AG08395 (cell line): ENCODE measurements at places on chromosomes 5 and 9.

DNA sequence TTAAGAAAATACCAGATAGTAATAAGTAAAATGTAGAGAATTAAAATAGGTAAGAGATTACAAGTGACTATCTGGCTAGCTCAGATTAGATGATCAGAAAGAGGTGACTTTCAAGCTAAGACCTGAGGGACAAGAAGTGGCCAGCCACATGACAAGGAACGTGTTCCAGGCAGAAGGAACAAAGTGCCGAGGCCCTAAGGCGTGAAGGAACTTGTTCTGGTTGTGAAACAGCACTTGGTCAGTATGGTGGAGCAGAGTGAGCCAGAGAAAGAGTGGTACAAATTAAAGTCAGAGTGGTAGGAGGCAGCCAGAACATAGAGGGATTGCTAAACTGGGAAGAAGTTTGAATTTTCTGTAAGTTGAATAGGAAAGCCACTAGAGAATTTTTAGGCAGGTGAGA, 73.6 kb downstream of the ADRB2 start:
- DNase-seq = no peak

DNA sequence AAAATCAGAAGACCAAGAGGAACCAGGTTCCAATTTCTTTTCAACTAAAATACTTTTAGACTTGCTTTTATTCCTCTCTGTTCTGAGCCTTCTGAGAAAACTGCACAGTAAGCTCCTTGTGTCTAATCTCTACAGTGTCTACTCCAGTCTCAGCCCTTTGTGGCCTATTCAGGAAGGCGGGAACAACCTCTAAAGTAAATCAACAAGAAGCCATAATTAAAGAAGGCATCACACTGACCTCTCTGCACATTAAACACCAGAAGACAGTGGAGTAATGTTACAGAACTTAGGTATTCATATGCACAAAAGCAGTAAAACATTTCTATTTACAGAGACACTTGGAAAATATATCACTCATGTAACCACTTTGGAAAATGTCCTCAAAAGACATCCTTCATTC, 14.9 kb downstream of the XPA start:
- no peak for DNase-seq

DNA sequence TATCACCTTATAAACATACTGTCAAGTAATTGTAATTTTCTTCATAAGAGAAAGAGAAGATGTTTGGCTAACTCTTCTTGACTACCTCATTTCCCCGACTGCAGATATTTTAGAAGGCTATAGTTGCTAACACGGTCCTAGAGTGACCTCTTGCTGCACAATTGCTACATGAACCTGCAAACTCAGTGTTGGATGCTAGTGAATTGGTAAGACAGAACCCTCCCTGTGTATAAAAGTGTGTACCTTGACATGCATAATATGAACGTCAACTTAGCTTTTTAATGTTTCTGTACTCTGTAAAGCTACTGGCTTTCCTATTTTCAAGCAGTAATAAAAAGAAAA, 46.7 kb upstream of the CER1 start:
- DNase-seq = no peak

DNA sequence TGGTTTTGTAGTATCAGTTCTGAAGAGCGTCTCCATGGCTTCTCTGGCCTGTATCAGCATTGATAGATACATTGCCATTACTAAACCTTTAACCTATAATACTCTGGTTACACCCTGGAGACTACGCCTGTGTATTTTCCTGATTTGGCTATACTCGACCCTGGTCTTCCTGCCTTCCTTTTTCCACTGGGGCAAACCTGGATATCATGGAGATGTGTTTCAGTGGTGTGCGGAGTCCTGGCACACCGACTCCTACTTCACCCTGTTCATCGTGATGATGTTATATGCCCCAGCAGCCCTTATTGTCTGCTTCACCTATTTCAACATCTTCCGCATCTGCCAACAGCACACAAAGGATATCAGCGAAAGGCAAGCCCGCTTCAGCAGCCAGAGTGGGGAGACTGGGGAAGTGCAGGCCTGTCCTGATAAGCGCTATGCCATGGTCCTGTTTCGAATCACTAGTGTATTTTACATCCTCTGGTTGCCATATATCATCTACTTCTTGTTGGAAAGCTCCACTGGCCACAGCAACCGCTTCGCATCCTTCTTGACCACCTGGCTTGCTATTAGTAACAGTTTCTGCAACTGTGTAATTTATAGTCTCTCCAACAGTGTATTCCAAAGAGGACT, 1.5 kb downstream of the GPR21 start:
- DNase-seq = no peak

GRCh38 chr9:135342206-135343130, 137.1 kb upstream of the PPP1R26 start:
- no peak for DNase-seq

GRCh38 chr9:124011460-124012301, at the start of gene LHX2:
LHX2 (plus strand) TSS chr9:124011768; CDS start chr9:124012349, 581 bp downstream.
- DNase-seq = peak; percentile 74

GRCh38 chr9:99850736-99851499, 29.2 kb downstream of the NR4A3 start:
- no peak for DNase-seq

GRCh38 chr9:137971477-137972138, 94.0 kb downstream of the CACNA1B start:
- no peak for DNase-seq

DNA sequence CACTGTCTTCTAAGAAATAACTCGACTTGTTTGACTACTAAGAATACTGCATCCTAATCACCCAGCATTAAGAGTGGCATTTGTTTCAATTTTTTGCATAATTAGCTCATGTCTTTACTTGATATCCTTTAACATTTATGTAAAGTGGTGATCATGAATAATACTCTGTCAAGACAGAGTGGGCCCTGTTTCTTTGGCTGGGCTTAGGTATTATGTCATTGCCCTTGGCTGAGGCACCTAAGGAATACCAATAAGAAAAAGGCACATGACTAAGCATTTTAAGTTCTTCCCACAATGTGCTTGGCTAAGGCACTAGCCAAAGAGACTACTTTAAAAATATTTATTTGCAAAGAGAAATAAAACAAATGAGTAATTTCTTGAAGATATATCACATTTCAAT, 308.1 kb downstream of the CTNND2 start:
- no peak for DNase-seq

DNA sequence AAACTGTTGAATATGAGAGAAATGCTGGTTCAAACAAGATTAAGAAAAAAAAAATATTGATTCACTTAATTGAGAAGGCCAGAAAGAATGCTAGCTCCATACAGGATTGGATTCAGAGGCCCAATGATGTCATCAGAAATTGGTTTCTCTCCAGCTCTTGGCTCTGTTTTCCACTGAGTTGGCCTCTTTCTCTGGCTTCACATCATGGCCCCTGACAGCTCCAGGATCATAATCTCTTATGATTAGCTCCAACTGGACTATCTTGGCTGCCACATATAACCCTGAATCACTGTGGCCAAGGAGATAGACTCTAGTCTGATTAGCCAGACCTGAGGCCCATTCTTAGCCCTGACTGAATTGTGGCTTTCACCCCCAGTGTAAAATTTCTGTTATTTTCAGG, 244.7 kb upstream of the GRAMD2B start:
- DNase-seq = peak; percentile 44

DNA sequence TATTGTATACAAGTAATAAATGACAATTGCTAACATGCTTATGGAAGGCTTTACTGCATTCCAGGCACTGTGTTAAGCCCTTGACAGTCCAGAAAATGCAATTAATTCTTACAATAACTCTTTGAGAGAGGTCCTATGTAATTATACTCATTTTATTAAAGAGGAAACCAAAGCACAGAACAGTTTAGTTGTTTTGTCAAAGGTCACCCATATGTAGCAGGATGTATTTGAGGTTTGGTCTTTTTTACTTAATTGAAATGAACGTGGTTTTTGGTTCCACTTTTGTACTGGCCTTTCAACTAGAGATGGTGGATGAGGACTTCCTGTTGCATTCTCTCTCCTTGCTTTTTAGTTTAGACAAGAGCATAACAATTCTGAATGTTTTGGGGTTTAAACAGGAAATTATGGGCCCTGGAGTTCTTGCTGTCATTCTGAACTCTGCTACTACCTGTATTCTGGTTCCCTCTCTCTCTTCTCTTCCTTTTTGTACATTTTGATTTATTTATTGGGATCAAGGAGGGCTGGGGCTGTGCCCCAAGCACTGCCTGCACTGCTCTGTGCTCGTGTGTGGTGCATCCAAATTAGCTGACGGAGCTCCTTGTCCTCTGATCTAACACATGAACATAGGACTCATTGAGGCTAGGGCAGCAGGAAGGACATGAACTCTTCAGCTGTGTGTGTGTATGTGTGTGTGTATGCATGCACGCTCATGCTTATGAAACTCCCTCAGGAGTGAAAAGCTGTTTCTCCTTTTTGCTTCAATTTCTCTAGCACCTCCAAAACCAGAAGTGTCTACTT, 47.4 kb downstream of the SLC28A3 start:
- DNase-seq = no peak

DNA sequence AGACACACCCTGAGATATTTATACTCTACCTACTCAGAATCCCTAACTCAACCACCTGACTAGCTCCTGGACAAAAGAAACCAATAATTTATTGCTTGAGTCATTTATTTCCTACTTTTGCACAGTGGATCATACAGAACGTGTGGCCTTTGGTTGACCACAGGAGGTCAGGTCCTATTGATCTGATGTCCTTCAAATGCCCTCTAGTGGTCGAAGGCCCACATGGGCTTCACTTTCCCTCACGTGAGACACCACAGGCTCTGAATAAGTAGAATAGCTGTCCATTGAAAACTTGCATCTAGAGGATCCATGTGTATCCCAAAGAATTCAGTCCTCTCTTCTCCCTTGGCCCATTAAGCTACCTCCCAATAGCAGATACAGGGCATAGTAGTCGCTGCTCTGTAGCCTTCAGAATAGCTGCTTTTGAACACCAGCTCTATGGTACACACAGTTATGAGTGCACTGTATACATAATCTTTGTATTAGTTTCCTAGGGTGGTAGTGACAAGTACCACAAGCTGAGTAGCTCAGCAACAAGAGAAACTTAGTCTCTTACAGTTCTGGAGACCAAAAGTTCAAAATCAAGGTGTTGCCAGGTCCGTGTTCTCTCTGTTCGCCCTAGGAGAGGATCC, 177.6 kb upstream of the SMARCA2 start:
- DNase-seq = peak; percentile 45

DNA sequence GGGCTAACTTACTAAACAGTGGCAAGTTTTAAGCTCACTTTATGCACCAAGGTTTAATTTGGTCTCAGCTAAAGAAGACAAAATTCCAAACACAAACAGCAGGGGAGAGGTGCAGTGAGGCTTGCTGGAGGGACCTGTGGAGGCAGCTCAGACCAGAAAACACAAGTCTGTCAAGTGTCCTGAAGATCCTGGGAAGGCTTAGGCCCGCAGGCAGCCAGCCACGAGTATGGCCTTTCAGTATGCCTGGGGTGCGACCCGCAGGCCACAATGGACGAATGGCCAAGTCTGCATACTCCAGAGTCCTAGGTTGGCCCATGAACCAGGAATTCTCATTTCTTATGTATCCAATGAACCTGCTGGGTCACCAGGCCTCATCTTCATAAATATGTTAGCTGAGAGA, 9.3 kb downstream of the CCNI2 start:
- DNase-seq = no peak

DNA sequence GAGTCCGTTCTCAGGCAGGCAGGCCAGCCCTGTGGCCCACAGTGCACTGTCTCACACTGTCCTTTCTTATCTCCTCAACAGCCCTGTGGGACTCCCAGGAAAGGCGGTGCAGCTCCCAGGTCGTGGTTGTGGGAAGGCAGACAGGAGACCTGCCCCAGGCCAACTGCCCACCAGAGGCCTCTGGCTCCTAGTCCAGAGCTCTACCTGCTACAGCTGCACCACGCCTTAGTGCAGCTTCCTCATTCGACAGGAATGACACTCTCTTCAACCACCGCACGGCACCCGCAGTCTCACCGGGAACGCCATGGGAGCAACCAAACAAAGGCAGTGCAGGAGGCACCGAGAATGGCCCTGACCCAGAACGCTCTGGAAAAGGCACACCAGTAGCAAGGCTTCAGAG, 25.3 kb downstream of the CAMSAP1 start:
- DNase-seq = no peak

GRCh38 chr5:109844695-109845094, 155.0 kb downstream of the MAN2A1 start:
- peak; percentile 26 for DNase-seq

GRCh38 chr5:5182508-5183188, 42.5 kb downstream of the ADAMTS16 start:
- DNase-seq = no peak

GRCh38 chr9:129173296-129174101, 4.6 kb downstream of the IER5L start:
- no peak for DNase-seq

- DNase-seq = no peak
Observed at GRCh38 chr9:31027678-31028077, 1356.8 kb upstream of the ACO1 start.

- no peak for DNase-seq
Observed at GRCh38 chr9:136626740-136627642, 35.7 kb upstream of the EGFL7 start.

DNA sequence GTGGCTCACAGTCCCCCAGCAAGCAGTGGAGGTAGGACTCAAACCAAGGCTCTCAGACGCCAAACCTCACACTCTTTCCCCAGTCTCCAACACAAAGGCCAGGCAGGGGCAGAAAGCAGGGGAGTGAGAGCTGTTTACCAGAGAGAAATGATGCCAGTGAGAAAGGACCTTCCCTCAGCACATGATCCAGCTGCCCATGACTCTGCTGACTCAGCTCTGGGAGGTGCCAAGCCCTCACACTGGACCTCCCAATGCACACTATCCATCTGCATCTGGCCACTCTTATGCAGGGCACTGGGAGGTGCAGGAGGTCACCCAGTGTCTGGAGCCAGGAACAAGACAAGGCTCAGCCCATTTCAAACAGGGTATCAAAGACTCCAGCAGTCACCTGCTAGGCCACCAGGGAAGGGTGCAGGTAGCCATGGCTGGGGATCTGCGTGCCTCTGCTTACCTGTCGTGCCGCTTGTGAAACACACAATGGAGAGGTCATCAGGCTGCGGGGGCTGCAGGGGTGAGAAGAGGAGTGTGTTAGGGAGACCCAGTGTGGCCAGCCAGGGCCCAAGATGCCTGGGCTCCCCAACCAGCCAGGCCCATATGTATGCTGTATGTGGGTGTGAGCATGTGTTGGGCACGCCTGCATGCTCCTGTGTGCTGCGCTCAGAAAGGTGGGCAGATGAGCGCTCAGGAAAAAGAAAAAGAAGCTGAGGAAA, 26.3 kb downstream of the ACSL6 start:
- no peak for DNase-seq

GRCh38 chr5:139049780-139050179, 148.4 kb downstream of the SIL1 start:
- no peak for DNase-seq

- no peak for DNase-seq
Observed at GRCh38 chr5:139749242-139749641, 46.4 kb upstream of the PSD2 start.

GRCh38 chr5:105789246-105789645, 1881.5 kb downstream of the EFNA5 start:
- DNase-seq = no peak

DNA sequence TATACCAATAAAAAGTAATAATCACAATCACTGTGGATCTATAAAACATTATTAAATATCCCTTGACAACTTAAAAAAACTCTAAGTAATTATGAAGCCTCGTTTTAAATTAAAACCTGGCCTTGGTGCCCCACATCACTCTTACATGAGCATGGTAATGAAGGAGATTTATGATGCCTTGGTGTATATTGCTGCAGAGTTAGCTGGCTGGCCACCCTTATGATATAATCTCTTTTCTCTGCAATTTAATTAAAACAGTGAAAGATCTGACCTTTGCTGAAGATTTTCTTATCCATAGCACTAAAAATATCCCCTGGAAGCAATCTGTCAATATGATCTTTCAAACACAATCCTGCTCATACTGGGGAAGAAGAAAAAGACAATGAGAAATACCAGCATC, 48.8 kb upstream of the PCSK1 start:
- DNase-seq = no peak
